Activated T-helper 1 cell treated with anti-CD3 and anti-CD28 coated beads, Interleukin-12 subunit alpha, Interleukin-12 subunit beta, Interleukin-2, Interleukin-4 antibody, amounts not matched to agents 30 ng/mL and 10 ng/mL and 1 ng/mL, durations not matched to agents 14 hours and 24 hours and 36 hours (primary cell): ENCODE measurements at places on chromosomes 1 and 21. TPM values are rescaled to one million over a fixed set of nuclear protein-coding genes. Genes with fewer than 3 reads are reported as not detected.

Gene CD247
- 237 and 238 TPM in 2 replicates for total RNA-seq

Gene HSPB7
- total RNA-seq = not detected in 2 replicates

Gene LCE2A
- total RNA-seq = not detected in 2 replicates

Gene PPFIA4
- 11.5 and 14.9 TPM in 2 replicates for total RNA-seq

Gene PKLR
- total RNA-seq = 0.05 and 0.15 TPM in 2 replicates

DNA sequence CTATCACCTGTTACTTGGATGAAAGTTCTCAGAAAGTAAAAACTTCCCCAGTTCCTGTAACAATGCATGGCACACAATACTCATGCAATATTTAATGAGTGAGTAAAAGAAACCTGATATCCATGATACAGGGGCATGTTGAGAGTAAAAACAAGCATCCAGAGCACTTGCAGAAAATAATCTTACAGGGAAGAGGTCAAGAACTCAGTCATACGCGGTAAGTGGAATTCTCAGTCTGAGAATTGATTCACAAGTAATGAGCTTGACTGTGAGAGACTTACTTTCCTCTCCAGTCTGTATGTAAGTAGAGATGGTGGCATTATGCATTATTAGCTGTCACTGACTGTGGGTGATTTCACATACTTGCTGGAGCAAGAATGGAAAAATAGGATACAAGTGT lies 976.9 kb downstream of the BRINP3 start:
- DNase-seq = no peak

DNA sequence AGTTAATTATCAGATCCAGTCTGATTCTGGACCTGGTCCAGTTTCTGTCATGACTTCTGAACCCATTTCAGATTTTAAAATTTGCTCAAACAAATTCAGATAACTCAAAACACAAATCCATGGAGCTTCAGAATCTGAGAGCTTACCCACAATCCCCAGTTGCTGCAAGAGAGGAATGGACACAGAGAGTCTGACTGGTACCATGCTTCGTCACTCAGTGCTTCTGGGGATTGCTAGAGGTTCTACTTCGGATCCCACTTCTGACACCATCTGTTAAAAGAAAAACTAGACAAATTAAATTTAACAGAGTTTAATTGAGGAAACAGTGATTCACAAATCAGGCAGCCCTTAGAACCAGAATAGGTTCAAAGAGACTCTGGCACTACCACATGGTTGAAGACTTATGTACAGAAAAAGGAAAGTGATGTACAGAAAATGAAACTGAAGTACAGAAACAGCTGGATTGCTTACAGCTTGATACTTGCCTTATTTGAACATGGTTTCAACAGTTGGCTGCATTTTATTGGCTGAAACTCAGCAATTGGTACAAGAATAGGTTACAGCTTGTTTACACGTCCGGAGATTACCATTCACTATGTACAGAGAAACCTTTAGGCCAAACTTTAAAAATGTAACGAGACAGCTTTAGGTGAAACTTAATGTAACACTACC lies 60.7 kb upstream of the TEKT2 start:
- DNase-seq = no peak

GRCh38 chr1:7745783-7746182 lies 25.3 kb upstream of the VAMP3 start:
- no peak for DNase-seq

DNA sequence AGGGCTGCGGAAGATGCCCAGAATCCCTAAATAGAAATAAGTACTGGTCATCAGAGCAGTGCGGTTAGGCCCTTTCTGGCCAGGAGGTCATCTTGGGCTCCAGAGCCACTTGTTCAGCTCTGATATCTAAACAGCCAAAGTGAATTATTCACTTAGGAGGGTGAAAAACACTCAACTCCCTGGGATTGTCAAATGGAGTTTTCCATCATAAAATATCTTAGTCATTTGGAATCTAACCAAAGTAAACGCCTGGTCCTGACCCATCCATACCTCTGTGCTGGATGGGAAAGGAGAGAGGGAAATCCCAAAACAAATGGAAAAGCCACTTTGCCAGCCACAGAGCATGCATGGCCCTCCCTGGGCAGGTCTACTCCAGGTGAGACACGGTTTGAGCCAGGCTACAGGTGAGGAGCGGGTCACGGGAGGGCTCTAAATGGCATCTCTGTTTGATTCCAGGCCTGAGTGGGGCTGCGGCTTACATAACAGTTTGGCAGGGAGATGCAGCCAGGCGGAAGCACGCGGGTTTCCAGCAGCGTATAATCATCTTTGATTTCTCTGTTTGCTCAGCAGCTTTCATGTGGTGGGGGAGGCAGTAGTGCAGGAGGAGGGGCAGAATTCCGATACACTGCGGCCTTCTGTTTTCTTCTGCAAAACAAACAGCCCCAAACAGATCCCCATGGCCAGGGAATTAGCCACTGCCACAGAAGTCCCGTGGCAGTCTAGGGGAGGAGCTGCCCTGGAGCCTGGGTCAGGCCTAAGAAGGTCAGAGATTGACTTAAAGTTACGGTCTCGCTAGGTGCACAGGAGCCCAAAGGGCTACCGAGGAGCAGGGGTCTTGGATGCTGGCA lies 59.1 kb upstream of the ZNF648 start:
- no peak for DNase-seq

DNA sequence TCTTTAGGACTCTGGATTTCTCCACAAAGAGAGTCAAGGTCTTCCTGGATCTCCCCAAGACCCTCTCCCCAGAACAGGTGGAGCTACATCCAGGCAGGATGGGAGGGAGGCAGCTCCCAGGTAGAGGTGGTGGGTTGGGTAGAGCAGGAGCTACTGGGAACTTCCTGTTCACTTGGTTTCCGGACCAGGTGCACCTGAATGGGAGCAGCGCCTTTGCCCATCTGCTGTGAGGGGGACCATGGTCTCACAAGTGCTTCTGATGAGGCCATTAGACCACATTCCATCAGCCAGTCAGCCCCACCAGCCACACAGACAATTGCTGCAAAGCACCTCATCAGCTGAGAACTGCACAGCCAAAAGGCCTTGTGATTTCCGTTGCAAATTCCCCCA lies 188.8 kb downstream of the MATN1 start:
- no peak for DNase-seq

DNA sequence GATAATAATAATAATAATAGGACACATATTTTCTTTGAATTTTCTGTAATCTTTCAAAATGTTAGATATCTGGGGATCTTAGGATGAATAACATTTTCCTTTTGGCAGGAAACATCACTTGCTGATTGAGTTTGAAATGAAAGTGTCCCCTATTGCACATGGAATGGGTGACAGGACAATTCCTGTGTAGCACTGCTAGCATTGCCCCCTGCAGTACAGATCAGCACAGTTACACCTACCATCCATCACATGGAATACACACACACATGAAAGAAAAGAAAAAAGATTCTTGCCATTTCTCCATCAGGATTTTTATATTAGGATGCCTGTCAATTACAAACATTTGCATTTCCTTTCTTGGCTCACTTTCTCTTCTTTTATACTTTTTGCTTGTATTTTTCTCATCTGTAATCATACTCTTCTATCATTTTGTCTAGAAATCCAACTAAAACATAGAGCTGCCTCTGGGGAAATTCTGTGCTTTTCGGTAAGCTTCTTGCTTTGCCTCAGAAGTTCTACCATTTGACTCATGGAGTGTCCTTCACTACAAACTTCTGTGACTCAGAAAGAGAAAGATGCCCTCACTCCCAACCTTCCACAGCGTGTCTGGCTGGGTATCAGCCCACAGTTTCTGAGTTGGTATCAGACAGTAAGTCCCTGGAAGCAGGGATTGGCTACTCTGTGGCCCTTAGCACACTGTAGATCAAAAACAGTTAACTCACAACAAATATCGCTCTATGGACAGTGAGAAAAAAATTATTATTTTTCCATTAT lies 641.2 kb downstream of the PTPRC start:
- no peak for DNase-seq

GRCh38 chr1:193580419-193580818 lies 394.0 kb upstream of the B3GALT2 start:
- no peak for DNase-seq

DNA sequence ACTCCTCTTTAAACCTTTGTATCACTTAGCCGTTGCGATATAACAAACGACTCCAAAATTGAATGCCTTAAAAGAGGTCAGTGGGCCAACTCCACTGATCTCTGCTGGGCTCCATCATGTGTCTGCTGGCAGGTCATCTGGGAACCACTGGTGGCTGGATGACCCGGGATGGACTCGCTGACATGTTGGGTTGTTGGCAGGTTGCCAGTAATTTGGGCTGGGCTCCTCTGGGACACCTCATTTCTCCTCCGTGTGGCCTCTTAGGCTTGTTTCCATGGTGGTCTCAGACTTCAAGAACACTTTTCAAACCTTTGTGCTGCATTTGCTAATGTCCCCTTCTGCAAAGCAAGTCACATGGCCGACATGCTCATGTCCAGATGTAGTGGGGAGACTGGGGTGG lies 139.3 kb upstream of the POU3F1 start:
- DNase-seq = no peak

- DNase-seq = no peak
These were observed 20.1 kb downstream of the CBR1 start for GRCh38 chr21:36089946-36090345.

- no peak for DNase-seq
These were observed 107.0 kb downstream of the NRIP1 start for GRCh38 chr21:14957836-14958235.

DNA sequence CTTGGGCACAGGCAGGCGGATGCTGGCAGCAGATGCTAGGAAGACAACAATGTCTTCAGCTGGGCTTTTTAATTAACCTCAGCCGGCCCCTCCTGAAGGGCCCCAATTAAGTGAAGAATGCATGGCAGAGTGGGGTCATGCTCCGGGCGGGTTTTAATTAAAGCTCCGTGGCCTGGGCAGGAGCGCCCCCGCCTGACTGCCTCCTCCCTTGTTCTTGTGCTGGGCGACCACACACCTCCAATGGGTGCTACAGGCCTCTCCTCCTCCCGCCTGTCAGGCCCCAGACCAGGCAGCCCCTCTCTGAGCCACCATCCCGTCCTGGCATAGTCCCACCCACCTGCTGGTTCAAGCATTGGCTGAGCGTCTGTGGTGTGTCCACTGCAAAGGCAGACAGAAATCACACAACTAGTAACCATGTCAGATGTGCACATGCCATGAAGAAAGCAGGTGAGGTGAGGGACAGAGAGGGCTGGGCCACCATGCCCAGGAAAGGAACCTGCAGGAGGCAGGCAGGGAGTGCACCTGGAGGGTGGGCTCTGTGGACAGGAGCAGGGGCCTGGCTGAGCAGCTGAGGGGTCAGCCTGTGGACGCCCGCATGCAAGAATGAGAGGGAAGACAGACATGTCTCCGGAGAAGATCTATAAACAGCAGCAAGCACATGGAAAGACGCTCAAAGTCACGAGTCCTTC lies 8.5 kb upstream of the ARF1 start:
- no peak for DNase-seq

- peak; percentile 21 for DNase-seq
These were observed 12.6 kb downstream of the FLG2 start for GRCh38 chr1:152347116-152347728.

- no peak for DNase-seq
These were observed 10.6 kb upstream of the F3 start for GRCh38 chr1:94552071-94552586.

GRCh38 chr1:8238141-8239038 lies 79.5 kb upstream of the SLC45A1 start:
- no peak for DNase-seq

DNA sequence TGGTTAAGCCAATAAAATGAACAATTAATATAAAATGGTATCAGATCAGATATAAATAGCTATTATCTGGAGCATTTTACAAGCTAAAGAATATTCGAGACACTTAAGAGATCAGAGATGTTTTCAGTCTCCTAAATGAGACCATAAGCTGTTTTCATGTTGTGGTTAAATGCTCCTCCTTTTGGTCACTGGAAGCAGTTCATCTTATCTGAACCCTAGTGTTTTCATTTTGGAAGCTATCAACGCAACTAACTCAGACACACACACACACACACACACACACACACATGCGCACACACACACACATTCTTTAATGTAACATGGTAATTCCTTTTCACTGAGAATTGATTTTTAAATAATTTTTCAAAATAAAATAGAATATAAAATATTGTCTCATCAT lies 10.0 kb upstream of the LRRC8C start:
- DNase-seq = no peak

DNA sequence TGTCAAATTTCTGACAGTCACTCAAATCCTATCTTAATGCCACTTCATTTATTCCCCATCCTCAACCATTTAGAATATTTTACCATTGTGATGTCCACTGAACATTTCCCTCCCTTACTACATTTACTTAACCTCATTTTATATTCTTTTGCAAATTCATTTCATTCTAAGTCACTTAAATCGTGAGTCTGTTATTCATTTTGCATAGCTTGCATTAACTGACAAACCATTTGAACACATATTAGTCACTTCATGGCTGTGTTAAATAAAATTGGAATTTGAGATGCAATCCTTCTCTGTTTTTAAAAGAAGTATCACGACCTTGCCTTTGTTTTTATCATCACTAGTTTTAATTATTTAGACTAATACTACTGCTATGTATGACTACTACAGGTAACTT lies 199.4 kb upstream of the COL11A1 start:
- DNase-seq = no peak

DNA sequence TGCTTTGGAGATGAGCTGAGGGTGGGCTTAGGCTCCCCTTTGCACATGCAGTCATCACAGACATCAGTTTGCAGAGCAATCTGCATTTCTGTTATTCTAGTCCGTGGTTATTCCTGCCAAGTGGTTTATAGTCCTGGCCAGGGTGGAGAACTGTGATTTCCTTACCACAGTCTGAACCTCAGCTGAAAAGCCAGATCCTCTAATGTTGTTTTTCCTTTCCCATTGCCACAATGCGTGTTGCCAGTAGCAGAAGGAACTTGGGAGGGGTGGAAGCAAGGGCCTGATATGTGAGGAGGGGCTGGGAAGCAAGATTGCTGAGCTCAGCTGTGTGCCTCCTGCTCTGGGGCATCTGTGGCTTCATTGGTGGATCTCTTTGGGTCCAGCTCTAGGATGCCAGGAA lies 18.0 kb upstream of the ST3GAL3 start:
- no peak for DNase-seq

- DNase-seq = no peak
These were observed 25.7 kb upstream of the GNG4 start for GRCh38 chr1:235675152-235675890.

GRCh38 chr1:58500043-58500442 lies 46.5 kb downstream of the OMA1 start:
- no peak for DNase-seq

- no peak for DNase-seq
These were observed 48.6 kb downstream of the WNT2B start for GRCh38 chr1:112557385-112557784.

DNA sequence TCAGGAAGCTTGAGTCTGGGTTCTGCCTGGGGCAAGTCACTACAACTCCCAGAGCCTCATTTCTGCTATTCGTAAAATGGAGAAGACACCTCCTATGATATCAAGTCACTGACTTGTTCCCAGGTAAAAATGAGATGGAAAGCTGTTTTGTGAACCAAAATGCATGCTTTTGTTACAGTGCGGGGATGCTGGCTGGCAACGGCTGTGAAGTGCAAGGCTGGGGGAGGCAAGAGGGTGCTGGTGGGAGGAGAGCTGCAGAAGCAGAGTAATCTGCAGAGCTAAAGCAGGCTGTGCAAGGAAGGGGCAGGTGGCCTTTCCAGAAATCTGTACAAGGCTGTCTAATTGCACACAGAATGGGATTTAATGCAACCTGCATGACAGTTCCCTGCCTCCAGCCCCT lies 150.9 kb downstream of the CNIH3 start:
- DNase-seq = no peak
